ENCODE measurements at places on chromosomes 11 and 22.

DNA sequence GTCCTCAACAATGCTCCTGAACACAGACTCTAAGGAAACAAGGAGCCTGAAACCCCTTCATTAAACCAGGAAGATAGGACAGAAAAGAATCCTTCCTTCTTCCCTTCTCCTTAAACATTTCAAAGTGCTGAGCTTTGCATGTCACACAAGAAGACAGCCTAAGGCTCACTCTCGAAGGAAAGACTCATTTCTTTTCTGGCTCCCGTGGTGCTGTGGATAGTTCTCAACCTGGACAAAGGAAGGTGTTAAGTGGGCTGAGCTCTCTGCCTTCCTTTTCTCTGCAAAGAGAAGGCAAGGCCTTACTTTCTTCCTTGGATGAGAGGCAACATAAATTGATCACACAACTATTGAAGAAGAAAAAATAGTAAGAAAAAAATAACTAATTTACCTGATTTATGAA lies 452.4 kb upstream of the DDI1 start:
- ATAC-seq: no peak

- no peak for ATAC-seq
Measured at GRCh38 chr11:95415837-95416304, 184.9 kb upstream of the SESN3 start.

DNA sequence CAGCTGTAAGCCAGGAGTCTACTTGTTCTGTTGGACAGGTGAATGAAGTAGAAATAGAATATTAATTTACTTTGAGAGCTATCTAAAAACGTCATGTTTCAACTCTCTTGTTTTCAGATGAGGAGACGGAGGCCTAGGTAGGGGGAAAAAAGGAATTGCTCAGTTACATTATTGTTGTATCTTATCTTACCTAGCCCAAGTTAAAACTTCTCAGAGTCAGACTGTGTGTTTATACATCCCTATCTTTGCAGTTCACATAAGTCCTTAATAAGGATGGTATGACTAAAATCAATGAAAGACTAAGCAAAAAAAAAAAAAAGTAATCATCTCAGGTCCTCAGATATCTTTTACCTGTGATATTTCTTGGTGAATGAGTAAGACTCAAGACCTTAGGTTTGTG lies 62.8 kb downstream of the TEAD1 start:
- no peak for ATAC-seq

GRCh38 chr11:74212533-74212932 lies 41.4 kb downstream of the PPME1 start:
- ATAC-seq: no peak

- ATAC-seq: peak; percentile 58
Measured at GRCh38 chr11:71255323-71255722, 2.9 kb upstream of the SHANK2 start.

Measured in esophagus mucosa (tissue), 1 donor.